ENCODE measurements at places on chromosomes 5 and 9. TPM values are rescaled to one million over a fixed set of nuclear protein-coding genes. Genes with fewer than 3 reads are reported as not detected.

- DNase-seq, result no peak
Observed at GRCh38 chr9:306907-307306, 92.2 kb downstream of the DOCK8 start.

- DNase-seq, result no peak
Observed at GRCh38 chr9:88996046-88996920, 5.0 kb downstream of the S1PR3 start.

- no peak for DNase-seq
Observed at GRCh38 chr9:97535771-97536170, 34.3 kb downstream of the TMOD1 start.

- peak; percentile 2 for DNase-seq
Observed at GRCh38 chr5:75412111-75412990, 75.3 kb downstream of the HMGCR start.

The FBP2 gene
- polyA plus RNA-seq, result not detected

All from kidney (tissue), 22 donors.